Activated CD4-positive, alpha-beta T cell treated with anti-CD3 and anti-CD28 coated beads, Interleukin-2, amount 10 ng/mL, durations not matched to agents 7 days and 5 days (primary cell): ENCODE measurements at places on chromosomes 3 and 15. TPM values are rescaled to one million over a fixed set of nuclear protein-coding genes. Genes with fewer than 3 reads are reported as not detected.

DNA sequence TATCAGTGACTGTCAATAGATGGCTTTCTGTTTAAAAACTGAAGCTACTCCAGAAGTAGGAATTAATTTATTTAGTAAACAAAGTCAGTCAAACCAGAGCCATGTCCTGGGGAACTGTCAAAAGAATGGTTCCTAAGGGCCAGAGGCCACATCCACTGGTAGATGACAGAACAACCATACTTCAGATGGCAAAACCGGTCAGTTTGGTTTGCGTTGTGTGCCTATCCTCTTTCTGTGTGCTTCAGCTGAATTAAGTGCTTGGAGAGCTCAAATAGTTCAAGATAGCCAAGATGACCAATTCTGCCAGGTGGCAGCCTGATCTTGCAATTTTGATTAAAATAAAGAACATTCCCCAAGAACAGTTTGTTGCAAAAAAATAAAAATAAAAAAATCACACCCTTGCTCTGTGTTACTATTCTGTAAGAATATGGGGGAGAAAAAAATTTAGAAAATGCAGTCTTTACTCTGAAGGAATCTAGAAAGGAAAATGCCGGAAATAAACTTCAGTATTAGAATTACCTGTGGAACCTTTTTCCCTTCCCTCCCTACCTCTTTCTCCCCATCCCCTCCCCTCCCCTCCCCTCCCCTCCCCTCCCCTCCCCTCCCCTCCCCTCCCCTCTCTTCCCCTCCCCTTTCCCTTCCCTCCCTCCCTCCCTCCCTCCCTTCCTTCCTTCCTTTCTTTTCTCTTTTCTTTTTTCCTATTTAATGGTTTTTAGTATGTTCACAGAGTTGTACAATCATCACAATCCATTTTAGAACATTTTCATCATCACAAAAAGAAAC, 2.5 kb downstream of the MAP3K13 start:
- DNase-seq = no peak
- H3K4me1 ChIP-seq = peaks cover 17% of the 10 kb centered on the region
- no peak overlapping the region for H3K27ac ChIP-seq
- peaks cover 57% of the 10 kb centered on the region for H3K27me3 ChIP-seq

DNA sequence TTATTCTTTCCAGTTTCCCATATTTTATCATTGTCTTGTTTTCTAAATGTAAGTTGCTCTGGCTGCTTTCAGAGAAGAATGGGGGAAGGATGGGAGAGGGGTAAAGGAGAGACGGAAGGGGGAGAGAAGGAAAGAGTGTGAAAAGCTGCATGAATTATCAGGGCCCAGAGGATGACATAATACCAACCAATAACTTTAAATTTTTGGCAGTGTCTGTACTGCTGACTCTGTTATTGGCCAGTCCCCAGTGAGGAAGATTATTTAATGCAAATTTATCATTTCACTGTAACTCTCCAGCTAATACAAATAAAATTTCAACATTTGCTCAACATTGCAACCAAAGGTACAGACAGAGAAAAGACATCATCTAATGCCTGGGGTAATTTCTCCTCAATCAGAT, 551.7 kb upstream of the CFAP20DC start:
- H3K4me3 ChIP-seq = no peak overlapping the region
- no peaks in the 10 kb centered on the region for H3K27me3 ChIP-seq
- no peaks in the 10 kb centered on the region for H3K36me3 ChIP-seq
- H3K27ac ChIP-seq = no peak overlapping the region
- DNase-seq = no peak

GRCh38 chr15:43126356-43126755, 7.0 kb upstream of the TMEM62 start:
- H3K36me3 ChIP-seq = peaks cover 4% of the 10 kb centered on the region
- H3K27me3 ChIP-seq = peaks cover 25% of the 10 kb centered on the region
- H3K27ac ChIP-seq = no peak overlapping the region

DNA sequence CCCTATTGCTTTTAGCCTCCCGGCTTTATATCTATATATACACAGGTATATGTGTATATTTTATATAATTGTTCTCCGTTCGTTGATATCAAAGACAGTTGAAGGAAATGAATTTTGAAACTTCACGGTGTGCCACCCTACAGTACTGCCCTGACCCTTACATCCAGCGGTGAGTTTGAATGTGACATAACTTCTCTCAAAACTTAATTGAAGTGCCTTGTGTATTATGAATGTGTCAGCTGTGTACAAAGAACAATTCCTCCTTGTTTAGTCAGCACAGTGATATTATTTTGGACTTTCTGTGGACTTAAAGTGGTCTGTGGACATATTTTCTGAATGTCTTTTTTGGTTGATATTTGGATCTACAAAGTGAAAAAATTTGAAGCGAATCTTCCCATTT, 220 bp downstream of the TP63 start:
- DNase-seq = no peak
- no peak overlapping the region for H3K4me3 ChIP-seq
- H3K27me3 ChIP-seq = no peaks in the 10 kb centered on the region
- peaks cover 16% of the 10 kb centered on the region for H3K4me1 ChIP-seq

DNA sequence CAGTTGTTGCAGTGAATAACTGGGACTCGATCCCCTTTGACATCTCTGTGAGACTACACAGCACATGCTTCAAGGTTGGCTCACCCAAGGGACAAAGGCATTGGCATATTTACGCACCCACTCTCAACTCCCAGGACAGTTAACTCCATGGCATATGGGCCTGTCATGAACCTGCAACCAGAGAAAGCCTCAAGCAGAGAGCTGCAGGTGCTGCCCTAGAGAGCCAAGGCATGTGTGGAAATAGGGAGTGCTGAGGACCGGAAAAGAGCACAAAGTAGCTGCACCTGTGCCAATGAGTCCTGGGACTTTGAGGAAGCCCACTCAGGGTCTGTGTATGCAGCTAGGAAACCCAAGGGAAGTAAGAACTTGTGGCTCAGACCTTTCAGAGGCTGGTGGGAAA, 32.9 kb upstream of the SLC24A5 start:
- H3K4me1 ChIP-seq = no peaks in the 10 kb centered on the region
- H3K27ac ChIP-seq = no peak overlapping the region
- no peaks in the 10 kb centered on the region for H3K36me3 ChIP-seq
- H3K4me3 ChIP-seq = no peak overlapping the region
- no peak for DNase-seq

DNA sequence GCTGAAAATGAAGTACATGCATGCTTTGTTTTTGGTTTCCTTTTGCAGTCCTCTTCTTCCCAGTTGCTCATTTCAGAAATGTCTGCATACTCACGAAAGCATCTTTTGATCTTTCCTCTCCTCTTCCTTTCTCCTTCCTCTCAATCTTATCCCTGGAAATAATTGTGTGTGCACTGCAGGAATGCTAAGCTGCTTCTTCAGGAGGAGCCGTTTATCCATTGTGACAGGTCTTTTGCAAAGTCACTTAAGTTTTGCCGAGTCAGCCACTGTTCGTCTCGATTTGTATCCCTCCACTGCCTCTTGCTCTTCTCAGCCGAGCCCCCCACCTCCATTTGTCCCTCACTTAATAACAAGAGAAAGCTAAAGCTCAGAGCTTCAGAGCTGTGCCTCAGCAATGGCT, 597.6 kb downstream of the AGBL1 start:
- no peaks in the 10 kb centered on the region for H3K27me3 ChIP-seq

DNA sequence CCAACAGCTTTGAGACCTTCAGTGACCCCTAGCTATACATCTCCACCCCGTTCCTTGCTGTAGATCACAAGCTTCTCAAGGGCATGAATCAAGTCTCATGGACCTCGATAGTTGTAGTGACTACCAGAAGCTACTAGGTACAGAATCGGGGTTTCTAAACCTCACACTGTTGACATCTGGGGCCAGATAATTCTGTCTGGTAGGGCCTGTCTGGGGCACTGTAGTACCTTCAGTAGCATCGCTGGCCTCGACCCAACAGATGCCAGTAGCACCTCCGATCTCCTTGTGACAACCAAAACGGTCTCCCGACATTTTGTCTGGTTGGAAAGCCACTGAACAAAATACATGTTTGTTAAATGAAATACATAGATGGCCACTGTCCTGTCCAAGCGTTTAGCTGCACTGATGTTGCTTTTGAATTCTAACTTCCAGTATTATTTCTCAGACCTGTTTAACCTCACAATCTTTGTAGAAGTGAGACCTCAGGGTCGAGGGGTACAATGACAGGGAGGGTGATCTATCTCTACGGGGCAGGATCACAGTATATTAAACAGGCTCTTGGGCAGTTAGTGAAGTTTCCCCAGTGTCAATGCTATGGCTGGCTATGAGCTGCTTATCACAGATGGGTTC, 262.5 kb upstream of the IGF1R start:
- no peaks in the 10 kb centered on the region for H3K4me1 ChIP-seq
- DNase-seq = no peak
- H3K27ac ChIP-seq = no peak overlapping the region
- H3K36me3 ChIP-seq = no peaks in the 10 kb centered on the region
- no peak overlapping the region for H3K4me3 ChIP-seq
- H3K27me3 ChIP-seq = no peaks in the 10 kb centered on the region

GRCh38 chr3:105649480-105649879, 219.3 kb downstream of the CBLB start:
- H3K36me3 ChIP-seq = no peaks in the 10 kb centered on the region
- H3K4me1 ChIP-seq = no peaks in the 10 kb centered on the region
- H3K4me3 ChIP-seq = no peak overlapping the region
- peaks cover 2% of the 10 kb centered on the region for H3K27me3 ChIP-seq

The KY gene
- not detected for total RNA-seq
